ENCODE measurements at places on chromosomes 7 and 10.

GRCh38 chr7:55277916-55278315 lies 87.2 kb upstream of the LANCL2 start:
- no peak for DNase-seq

- no peak for DNase-seq
These were observed 104.7 kb upstream of the EEPD1 start for GRCh38 chr7:36048141-36048901.

- DNase-seq = no peak
These were observed 7.7 kb upstream of the HYCC1 start for GRCh38 chr7:23021596-23021995.

DNA sequence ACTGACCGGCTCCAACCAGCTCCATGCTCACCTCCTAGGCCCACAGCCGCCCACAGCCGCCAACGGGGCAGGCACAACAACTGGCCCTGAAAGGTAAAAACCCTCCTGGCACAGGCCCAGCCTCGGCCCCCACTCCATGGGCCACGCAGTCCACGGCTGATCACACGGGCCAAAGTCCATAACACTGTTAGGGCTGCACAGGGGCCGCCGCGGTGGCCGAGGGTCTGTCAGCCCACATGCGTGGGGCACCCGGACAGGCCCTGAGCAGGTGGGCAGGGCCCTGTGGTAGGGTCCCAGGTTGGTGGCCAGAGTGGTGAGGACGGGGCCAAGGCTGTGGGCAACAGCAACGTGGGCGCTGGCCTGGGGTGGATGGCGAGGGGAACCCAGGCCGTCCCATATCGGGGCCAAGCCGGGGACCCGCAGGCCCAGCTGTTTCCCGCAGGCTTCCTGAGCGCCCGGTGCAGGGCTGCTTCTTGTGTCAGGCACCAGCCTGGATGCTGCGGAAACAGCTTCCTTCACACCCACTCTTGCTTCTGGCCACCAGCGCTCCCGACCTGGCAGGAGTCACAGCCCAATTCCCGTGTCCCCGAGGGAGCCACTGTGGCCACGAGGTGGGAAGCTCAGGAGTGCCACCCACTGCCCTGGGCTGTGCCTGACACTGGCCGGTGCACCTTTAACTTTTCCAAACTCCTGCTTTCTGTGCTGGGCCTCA lies 29.2 kb downstream of the CYP2W1 start:
- no peak for DNase-seq

- no peak for DNase-seq
These were observed 28.6 kb downstream of the VIM start for GRCh38 chr10:17256627-17257026.

- no peak for DNase-seq
These were observed 16.5 kb upstream of the ANTXRL start for GRCh38 chr10:46270086-46270811.

GRCh38 chr10:117411479-117412399 lies 36.5 kb upstream of the PDZD8 start:
- DNase-seq = no peak

- no peak for DNase-seq
These were observed 42.5 kb downstream of the ACBD5 start for GRCh38 chr10:27197980-27198620.

GRCh38 chr7:2567679-2568278 lies 9.0 kb downstream of the IQCE start:
- DNase-seq = no peak

DNA sequence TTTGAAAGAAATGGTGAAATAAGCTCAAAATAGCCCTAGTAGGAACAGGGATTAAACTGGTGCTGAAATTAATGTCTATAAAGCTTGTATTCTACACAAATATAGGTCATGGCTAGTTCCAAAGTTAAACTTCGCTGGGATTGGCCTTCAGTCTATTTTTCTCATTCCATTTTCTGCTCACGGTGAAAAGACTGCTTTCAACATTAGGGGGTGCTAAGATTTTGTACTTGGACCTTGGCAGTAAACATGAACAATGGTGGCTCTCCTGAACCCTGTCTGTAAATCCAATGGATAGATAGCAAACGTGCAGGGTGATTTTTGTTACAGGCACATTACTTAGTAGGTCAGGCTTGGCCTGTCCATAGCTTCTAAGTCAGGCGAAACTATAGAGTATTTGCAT lies 36.0 kb upstream of the RSU1 start:
- no peak for DNase-seq

- no peak for DNase-seq
These were observed 72.5 kb downstream of the CXCL12 start for GRCh38 chr10:44312401-44312800.

GRCh38 chr7:85230623-85231022 lies 43.8 kb upstream of the SEMA3D start:
- no peak for DNase-seq

DNA sequence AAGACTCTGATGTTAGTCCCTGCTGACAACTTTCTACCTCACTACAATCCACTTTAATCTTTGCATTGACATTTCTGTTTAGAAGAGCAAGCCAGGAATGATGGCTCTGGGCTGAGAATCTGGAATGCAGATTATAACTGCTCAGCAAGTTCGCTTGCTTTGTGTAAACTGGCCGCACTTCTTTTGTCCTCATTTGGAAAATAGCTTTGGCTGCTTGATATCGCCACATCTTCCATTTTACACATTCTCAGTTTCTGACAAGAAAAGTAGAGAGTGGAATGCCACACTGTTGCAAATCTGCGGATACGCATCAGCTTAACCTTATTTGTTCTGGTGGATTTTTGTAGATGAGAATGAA lies 429.8 kb downstream of the KCNMA1 start:
- DNase-seq = no peak

- DNase-seq = no peak
These were observed 1.1 kb upstream of the GALNTL5 start for GRCh38 chr7:151954866-151955820.

DNA sequence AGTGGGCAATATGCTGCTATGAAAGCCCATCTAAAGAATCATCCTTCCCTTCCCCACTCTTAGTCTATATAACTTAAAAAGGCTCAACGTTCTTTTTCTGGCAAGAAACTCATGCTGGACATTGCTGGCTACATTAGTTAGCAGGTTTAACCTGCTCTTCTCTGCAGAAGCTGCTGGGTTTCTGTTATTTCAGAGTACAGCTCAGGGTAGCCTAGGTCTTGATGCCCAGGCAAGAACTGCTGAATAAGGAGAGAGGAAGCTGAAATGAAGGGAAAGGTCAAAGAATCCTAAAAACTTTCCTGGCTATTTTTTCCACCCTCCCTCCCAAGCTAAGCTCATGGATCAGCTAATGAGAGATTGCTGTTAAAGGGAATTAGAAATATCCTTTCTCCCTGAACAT lies 79.4 kb downstream of the ANKIB1 start:
- no peak for DNase-seq

- no peak for DNase-seq
These were observed 14.7 kb upstream of the TNS3 start for GRCh38 chr7:47596502-47597202.

- DNase-seq = no peak
These were observed 107.5 kb downstream of the DOCK1 start for GRCh38 chr10:127012769-127013152.

GRCh38 chr10:100858261-100858660 lies 54.5 kb upstream of the SLF2 start:
- DNase-seq = no peak

GRCh38 chr7:108570146-108570755 lies 577 bp downstream of the DNAJB9 start:
- DNase-seq = peak; percentile 49

DNA sequence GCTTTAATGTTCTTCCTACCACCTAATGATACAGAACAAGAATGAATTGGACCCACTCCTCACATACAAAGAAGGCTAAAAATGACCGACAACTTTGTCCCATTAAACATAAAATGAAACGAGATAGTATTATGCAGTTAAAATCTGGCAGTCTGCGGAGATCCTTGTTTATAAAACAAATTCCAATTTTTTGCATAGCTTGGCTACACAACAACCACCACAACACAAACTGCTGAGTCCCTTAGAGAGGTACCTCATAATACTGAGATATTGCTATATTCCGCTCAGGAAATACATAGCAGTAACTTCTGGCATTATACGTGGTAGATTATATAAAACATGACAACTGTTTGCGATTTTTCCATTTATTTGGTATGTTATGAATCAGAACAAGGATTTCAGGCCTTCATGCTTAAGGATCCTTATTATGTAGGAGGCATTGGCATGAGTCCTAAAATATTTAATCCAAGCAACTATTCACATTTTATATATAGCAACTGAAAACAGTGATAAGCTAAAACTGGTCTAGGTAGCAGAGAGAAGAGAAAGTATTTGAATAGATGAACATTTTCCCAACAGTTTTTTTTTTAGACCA lies 96.0 kb downstream of the ANK3 start:
- DNase-seq = no peak

- no peak for DNase-seq
These were observed 728.6 kb upstream of the C7orf33 start for GRCh38 chr7:147861945-147862344.

DNA sequence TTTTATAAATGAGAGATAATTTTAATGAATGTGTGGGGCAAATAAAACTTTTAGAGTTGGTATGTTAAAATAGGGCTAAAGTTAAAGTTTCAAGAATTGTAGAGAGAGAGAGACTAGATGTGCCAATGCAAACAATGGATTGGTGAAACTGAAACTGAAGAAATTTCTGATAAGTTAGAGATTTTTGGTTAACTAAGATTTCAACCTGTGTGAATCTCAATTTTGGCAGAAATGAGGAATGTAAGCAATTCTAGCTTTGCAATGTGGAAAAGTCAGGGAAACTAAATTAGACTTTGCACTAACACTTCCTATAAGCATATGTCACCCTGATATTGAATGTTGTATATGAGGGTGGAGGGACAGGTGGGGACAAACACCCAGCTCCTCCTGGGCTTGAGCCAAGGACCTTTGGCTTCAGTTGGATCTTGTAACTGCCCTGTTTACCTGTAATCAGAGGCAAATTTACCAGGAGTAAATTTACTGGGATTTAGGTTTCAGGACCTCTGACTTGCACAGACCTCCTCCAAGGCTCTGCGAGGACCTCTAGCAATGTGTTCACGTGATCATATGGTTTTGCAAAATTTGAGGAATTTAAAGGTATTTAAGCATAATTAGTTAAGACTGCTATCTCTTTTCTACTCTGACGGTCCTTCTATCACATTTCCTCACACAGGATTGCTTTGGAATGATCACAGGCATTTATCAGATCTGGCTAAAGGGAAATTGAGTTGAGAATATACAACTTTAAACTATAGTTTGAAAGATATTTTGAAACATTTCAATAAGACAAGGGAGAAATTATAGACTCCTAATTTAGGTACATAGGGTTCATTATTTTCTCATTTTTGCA lies 33.1 kb upstream of the RPA3 start:
- no peak for DNase-seq

DNA sequence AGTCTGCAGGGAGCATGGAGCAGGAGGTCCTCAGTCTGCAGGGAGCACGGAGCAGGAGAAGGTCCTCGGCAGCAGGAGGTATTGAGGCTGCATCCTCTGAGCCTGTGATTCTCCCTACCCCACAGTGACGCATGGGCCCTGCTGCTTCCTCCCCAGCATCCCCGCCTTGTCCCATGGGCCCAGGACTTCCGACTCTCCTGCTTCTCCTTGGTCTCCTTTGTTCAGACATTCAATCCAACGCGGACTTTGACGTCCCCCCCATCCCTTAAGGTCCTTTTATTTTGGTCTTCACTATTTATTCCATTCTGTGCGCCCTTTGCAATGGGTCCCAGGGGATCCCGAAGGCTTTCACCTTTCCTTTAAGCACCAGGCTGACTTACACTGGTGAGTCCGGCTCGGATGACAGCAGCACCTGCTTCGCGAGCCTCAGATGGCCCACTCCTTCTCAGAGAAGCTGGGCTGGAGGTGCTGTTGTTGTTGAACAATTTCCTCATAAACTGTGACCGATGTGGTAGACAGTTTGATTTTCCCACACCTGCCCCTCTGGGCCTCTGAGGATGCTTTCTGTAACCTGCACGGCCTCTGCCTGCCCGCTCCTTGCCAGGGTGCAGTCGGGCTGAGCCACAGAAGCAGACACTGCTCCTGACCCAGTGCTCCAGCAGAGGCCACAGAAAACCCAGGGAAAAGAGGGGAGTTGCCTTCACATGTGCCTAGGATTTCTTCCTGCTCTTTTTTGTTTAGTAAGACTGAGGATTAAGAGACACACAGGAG lies 407.2 kb upstream of the SHH start:
- no peak for DNase-seq

GRCh38 chr10:70942725-70943124 lies 54.4 kb upstream of the PCBD1 start:
- DNase-seq = no peak
